ENCODE measurements at places on chromosomes 2 and 18.

GRCh38 chr18:5414546-5414945 is 119.0 kb upstream of the ZBTB14 start:
- DNase-seq = no peak

GRCh38 chr2:7428454-7429204 is 511.4 kb downstream of the RNF144A start:
- DNase-seq = no peak

DNA sequence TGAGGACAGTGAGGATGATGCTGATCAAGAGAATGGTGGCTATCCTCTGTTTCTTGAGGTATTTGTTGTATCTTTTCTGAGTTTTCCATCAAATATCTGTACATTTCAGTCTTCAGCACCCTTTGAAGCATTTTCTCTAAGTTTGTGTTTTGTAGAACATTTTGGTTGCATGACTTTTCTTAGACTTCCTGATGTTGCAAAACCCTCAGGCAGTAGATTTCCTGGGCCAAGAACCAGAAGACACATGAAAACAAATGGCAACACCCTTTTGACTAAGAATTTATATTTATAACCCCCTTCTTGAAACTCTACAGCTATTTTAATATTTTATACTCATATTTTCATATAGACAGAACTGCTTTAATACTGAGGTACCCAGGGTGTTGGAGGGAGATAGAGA is 16.2 kb downstream of the HNMT start:
- DNase-seq = no peak

GRCh38 chr2:190205657-190206056 is 114.0 kb downstream of the HIBCH start:
- DNase-seq = no peak

DNA sequence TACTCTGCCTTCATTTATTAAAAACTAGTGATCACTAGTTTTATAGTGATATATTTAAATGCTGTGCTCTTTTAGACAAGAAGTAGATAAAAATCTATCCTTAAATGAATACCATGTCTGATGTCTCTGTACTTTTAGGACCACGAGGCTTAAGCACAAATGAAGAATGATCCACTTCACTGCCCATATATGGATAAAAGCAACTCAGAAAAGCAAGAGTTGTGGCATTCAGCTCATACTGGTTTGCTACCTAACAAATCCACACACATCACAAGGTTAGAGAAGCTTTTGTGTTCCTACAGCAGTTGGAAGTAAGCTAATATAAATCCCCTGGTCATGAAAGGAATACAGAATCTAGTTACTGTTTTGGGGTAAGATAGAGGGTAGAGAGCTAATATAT is 72.7 kb upstream of the LPIN2 start:
- DNase-seq = no peak

- no peak for DNase-seq
Measured at GRCh38 chr2:187419808-187420207, 28.2 kb downstream of the CALCRL start.

DNA sequence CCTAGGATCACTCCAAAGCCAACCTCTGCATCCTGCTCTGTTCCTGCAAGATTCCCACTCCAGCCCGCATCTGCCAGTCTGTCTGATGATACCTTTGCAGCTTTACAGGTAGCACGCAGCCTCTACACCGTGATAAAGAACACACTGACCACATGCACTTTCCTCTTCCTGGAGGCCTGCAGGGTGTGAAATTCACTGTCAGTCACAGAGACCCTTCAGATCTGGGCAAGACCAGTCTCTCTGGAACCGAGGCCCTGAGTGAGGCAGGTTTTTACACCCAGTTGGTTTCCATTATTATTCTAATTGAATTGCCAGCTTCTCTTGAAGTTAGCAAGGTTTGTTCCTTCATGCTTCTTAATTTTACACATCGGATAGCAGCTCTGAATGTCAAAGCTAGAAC is 30.5 kb upstream of the TWIST2 start:
- DNase-seq = no peak

DNA sequence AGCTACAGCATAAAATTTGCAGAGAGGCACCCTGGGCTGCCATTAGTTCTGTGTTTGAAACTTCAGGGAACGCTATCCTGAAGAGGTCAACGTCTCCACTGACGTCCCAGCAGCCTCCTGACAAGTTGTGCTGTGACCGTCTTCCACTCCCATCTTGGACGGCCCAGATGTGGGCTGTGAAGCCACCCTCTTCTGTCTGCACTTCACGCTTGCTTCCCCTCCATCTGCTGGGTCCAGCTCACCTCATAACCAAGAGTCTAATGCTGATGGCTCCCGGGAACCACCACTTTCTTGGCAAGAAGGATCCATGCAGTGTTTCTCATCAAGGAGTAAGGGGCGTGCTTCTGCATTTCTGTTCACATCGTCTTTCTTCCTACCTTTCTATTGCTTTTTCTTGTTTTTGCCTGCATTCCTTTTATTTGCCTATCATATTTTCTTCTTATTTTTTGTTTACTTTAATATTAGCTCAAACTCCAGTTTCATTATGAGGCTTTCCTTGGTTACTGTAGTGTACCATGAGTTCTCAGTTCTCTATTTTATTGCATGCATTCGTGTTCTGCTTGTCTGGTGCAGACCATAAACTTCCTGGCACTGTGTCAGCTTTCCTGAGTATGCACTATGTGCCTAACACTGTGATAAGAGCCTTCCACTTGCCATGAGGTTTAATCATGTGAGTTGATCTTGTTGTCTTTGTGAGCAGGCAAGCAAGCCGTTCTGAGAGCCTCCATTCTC is 631.8 kb upstream of the RAB6C start:
- DNase-seq = no peak

- DNase-seq = no peak
Measured at GRCh38 chr2:98501876-98502275, 57.2 kb downstream of the INPP4A start.

- no peak for DNase-seq
Measured at GRCh38 chr2:76406134-76406855, 695.6 kb upstream of the GCFC2 start.

GRCh38 chr2:219455581-219455980 is 20.9 kb downstream of the SPEG start:
- DNase-seq = no peak

DNA sequence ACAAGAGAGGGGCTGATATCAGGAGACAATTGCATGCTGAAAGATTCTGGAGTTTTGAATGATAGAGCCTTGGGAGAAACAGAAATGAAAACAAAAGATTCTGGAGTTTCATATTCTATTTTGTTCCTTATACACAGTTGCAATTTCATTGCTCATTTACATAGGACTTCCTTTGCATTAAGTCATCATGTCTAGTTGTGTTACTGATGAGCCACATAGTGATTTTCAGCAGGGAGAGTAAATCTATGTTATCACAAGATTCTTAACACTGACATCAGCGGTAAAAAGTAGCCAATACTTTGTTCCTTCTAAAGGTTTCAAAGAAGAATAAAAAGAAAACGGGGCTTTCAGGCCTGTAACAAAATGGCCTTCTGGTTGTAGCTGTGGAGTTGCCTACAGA is 7.1 kb downstream of the ADAM17 start:
- peak; percentile 52 for DNase-seq

GRCh38 chr2:15653806-15654726 is 62.4 kb downstream of the DDX1 start:
- DNase-seq = no peak

DNA sequence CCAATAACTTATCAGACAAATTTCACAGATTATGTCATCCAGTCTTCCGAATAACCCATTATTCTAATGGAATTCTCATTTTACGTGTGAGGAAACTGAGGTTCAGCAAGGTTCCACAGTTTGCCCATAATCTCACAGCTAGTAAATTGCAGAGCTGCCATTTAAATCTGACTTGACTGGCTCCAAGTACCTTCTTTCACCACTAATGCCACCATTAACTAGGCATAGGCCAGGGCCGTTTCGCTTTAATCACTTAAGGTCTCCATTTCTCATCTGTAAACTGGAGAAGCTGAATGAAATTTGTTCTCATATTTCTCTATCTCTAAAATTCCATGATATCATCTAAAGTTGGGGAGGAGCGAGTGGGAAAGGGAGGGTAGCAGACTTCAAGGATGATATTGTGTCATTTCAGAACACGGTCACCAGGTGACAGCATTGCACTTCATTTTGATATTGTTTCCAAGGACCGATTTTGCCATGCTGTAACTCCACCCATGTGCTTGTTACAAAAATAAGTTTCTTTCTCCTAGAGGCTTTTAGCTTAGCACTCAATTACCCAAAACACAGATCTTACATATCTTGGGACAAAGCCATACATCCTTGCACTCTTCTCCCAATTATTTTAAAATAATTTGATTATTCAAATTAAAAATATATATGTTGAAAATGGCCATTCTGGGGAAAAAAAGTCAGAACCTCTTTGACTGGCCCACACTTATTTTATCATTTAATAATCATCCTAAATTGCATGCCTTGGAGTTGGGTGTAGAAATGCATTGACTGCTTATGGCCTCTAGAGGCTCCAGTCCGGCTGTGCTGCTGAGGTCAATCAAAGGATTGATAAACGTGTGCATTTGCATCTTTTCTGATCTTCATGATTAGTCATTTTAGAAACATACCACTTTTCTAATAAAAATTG is 123.8 kb downstream of the AKAIN1 start:
- peak; percentile 12 for DNase-seq

DNA sequence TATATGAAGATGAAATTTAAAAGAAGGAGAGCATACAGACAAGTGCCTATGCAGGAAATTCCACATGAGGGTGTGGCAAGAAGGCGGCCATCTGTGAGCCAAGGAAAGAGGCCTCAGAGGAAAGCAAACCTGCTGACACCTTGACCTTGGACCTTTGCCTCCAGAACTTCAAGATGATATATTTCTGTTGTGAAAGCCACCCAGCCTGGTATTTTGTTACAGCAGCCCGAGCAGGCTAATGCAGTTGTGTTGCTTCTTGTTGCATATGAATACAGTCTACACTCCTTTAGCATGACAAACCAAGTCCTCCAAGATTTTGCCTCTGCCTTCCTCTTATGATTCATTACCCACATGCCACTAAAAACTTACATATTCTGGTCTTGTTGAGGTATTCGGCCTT is 374.8 kb upstream of the TRIB2 start:
- no peak for DNase-seq

DNA sequence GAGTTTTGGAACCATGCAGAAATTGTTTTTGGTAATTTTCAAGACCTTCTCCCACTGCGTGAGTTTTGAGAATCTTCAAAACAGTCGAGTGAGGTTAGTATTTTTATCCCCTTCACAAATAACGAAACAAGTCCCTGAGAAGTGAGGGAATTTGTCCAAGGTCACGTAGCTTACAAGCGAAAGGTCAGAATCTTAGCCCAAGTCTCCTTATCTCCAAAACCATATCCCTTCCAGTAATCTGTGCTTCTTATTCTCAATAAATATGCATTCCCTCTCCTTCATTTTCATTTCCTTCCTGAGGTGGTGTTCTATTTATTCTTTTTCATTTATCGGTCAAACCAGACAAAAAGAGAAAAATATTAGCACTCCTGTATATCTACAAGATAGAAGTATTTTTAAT is 163.6 kb downstream of the MREG start:
- DNase-seq = no peak

GRCh38 chr2:182300608-182301007 is 126.2 kb downstream of the PDE1A start:
- no peak for DNase-seq

- DNase-seq = no peak
Measured at GRCh38 chr2:122078451-122078850, 323.0 kb downstream of the TSN start.

DNA sequence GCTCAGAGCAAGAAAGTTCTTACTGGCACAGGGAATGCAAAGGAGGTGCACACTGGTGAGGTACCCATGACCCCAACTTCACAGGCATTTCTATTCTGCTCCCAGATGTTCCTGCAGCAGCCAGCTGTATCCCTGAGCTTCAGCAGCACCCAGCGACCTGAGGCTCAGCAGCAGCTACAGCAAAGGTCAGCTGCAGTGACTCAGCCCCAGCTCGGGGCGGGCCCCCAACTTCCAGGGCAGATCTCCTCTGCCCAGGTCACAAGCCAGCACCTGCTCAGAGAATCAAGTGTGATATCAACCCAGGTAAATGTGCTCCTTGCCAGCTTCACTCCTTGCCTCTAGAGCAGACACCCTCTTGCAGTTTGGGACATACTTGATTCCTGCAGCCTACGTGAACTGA is 14.1 kb upstream of the RPL31 start:
- DNase-seq = no peak

DNA sequence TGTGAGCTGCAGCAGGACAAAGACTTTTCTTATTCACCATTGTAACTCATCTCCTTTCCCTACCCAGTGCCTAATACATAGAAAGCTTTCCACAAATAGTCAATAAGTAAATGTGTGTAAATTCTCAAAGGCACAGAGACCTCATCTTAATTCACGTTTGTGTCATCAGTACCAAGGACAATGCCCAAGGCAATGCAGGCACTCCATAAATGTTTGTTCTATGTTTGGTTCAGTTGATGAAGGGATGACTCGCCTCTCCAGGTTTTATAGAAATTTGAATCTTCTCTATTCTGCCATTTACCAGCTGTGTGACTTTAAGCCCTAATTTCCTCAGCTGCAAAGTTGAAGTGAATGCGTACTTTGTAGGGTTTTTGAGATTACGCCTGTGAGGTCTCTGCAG is 2.1 kb upstream of the MOGAT1 start:
- DNase-seq = no peak

DNA sequence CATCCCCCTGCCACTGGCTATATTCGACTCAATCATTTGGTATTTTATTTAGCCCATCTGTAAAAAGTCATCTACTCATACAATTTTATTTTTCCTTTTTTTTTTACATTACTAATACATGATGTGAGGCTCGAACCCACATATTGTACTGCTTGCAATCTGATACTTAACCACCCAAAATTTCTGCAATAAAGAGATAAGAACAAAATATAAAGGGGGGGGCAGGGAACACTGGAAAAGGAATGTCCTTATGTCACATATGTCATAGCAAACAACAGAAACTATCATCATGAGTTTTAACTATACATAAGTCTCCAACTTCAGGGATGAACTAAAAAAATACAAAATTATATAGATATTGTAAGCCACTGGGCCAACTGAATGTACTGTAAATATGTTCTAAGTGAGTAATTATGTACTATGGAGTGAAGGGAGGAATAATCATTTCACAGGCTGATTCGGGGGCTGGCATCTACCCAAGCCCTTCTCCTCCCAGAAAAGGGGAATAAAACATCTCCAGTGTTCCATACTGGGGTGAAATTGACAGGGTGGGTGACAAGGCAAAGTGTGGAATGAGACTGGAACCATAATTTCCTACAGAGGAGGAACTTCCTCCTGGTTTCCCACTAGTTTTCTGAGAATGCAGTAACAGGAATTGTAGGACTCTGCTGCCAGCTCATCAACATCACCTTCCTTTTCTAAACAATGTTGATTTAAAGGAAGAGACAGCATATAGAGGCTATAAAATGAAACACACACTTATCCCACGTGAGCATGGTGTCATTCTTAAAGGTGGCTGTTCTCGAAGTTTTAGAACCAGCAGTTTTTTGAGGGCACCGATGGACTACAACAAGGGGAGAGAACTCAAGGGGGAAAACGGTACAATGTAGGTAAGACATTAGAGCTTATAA is 79.5 kb downstream of the FARSB start:
- no peak for DNase-seq

GRCh38 chr18:37985126-37985525 is 419.5 kb upstream of the CELF4 start:
- DNase-seq = no peak

All from activated CD4-positive, alpha-beta T cell treated with anti-CD3 and anti-CD28 coated beads, Interleukin-2, Interleukin-4, amounts not matched to agents 100 ng/mL and 50 ng/mL, durations not matched to agents 16 hours and 8 hours (primary cell).